ENCODE measurements at places on chromosomes 2 and 18. TPM values are rescaled to one million over a fixed set of nuclear protein-coding genes. Genes with fewer than 3 reads are reported as not detected.
A peak's percentile ranks its signal among the peaks of the same experiment; 100 is the strongest.

Gene C1QL2
- not detected for polyA plus RNA-seq

Gene SDC1
- 11.9 TPM for polyA plus RNA-seq

Gene ZEB2
- polyA plus RNA-seq, result 38.7 TPM

DNA sequence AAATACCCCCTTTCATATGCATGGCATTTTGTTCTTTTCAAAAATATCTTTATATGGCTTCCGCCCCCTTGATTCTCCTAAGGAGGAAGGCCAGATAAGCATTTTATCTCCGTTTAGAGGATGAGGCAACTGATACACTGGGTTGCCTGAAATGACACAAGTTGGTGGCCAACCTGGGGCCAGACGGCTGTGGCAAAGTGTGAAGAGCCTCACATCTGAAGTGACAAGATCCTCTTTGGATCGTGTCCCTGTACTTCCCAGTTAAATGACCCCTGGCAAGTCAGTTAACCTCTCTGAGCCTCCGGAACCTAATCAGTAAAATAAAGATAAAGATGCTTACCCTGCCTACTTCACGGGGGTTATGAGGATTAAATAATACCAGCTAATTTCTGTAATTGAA, 4.6 kb downstream of the SETBP1 start:
- DNase-seq, result no peak

GRCh38 chr2:10169053-10169578, 46.6 kb downstream of the RRM2 start:
- no peak for DNase-seq

DNA sequence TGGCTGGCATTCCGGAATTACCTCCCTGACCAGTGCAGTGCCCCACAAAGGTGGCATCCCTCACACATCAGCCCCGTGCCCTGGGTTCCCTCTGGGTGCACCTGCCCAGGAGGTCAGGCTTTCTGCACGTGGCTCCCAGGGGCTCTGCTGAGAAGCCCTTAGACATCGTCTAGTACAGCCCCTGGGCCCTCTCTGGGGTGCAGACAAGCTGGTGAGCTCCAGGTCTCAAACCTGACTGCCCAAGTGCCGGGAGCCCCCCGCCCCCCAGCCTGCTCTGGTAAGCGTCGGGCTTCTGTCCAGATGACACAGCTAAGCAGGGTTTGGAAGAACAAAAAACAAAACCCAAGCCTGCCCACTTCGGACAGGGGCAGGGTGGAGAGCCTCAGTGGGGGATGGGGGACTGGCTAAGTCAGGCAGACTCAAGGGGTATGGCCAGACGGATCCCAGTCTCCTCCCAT, 20.2 kb downstream of the TWIST2 start:
- DNase-seq, result no peak

GRCh38 chr2:156486147-156486546, 50.0 kb downstream of the GPD2 start:
- DNase-seq, result no peak

Gene LYG2
- polyA plus RNA-seq, result not detected

DNA sequence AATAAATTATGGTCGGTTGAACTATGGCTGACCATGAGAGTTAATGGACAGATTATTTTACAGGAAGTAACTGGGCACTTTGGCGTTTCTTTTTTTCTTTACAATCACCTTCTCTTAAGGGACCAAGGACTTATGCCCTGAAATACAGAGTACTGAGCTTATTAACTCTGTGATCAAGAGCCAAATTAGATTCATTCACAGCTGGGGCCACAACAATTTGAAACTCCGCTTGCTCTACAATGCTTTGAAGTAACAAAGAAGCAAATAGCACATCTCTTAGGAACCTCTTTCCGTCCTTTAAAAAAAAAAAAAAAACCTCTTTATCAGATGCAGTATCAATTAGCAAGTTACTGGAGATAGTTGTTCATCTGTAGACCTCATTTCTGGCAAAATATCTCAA, 112.0 kb downstream of the LYPD6 start:
- DNase-seq, result no peak

Gene PSMD1
- 69.6 TPM for polyA plus RNA-seq

DNA sequence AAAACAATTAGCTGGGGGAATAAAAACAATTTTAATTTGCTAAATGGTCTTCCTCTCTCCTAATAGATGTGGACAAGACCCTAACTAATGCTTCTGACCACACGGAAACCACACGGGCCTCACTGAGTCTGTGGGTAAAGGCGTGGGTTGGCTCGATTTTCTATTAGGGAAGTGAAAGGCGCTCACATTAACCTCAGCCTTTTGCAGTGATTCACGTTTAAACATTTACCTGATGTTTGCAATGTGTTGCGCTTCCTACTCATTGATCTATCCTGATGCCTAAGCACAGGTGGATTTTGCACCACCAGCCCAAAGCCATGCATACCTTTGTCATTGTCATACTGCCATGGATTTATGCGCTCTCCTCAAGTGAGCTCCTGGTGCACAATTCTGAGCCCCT, 35.6 kb upstream of the NRP2 start:
- DNase-seq, result no peak

- DNase-seq, result no peak
Observed at GRCh38 chr2:237475704-237476141, 11.3 kb upstream of the MLPH start.

Gene COBLL1
- polyA plus RNA-seq, result 5.4 TPM

GRCh38 chr2:87401726-87402345, 346.1 kb upstream of the PLGLB2 start:
- DNase-seq, result no peak

DNA sequence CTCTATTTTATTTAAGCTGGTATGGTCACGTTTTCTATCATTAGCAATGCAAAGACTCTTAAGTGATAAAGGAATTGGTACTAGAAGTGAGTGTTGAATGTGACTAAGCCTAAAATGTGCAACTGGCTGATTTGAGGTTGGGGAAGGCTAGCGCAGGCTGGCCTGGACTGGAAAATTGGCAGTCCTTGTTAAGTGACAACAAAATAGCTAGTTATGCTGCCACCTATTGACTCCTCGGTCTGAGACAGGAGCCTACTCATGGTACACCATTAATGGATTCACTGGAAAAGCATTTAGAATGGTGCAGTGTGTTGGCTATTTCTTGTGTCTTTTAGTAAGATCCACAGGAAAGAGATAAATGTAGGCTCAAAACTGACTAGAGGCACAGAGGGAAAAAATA, 5.7 kb upstream of the WIPF1 start:
- DNase-seq, result peak; percentile 57

Gene IL36RN
- polyA plus RNA-seq, result not detected

DNA sequence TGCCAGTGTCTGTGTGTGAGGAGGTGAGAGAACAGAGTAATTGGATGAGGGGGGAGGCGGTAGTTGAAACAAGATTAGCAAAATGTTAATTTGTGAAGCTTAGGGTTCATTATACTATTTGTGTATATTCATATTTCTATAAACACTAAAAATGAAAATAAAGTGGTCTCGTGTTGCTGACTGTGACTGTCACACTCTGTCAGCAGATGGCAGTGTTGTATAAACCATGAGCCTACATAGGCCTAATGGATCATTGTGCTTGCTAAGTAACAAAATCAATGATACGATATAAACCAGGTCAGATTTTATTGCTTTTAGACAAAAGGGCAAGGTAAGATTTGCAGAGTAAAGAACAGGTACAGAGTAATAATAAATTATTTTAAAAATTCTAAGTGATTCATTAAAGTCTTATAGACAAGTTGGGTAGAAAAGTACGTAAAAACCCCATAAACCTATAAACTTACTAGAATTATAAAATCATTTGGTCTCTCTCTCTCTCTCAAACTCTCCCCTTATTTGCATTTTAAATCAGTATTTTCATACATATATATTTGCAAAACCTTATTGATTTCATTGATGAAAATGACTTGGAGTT, 182.7 kb downstream of the RPIA start:
- DNase-seq, result peak; percentile 65

Gene NPC1
- 36.8 TPM for polyA plus RNA-seq

Gene DGUOK
- polyA plus RNA-seq, result 87.7 TPM

DNA sequence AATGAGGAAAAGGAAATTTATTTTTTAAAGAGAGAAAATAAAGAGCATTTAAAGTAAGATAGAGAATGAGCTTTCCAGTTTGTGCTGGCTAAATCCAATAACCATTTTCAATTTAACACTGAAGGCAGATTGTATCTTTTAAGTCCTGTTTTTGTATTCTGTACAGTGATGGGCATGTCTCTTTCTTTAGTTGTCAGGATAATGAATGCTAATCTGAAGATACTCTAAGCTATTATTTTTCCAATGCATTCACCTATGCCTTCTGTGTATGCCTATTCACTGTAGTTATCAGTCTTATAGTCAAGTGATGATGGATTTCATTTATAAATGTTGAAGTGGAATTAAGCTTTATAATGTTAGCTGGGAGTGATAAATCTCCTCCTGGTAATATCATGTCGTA, 101.4 kb downstream of the DYNAP start:
- no peak for DNase-seq

DNA sequence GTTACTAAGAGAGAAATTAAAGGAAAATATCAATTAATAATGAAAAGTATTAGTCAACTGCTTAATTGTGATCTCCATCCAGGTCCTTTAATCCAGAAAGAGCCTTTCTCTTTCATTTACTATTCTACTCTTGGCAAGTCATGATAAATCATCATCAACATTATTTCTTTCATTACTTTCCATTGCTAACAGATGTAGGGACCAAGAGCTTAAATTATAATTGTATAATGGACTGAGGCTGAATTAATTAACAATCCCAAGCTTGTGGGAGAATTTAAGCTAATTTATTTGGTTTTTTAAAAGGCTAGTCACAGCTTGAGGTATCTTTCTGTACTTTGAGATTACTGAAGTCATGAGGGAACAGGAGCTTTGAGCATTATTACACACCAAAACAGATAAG, 223.9 kb downstream of the ERBB4 start:
- DNase-seq, result no peak

- no peak for DNase-seq
Observed at GRCh38 chr18:12417687-12418086, 10.0 kb downstream of the PRELID3A start.

DNA sequence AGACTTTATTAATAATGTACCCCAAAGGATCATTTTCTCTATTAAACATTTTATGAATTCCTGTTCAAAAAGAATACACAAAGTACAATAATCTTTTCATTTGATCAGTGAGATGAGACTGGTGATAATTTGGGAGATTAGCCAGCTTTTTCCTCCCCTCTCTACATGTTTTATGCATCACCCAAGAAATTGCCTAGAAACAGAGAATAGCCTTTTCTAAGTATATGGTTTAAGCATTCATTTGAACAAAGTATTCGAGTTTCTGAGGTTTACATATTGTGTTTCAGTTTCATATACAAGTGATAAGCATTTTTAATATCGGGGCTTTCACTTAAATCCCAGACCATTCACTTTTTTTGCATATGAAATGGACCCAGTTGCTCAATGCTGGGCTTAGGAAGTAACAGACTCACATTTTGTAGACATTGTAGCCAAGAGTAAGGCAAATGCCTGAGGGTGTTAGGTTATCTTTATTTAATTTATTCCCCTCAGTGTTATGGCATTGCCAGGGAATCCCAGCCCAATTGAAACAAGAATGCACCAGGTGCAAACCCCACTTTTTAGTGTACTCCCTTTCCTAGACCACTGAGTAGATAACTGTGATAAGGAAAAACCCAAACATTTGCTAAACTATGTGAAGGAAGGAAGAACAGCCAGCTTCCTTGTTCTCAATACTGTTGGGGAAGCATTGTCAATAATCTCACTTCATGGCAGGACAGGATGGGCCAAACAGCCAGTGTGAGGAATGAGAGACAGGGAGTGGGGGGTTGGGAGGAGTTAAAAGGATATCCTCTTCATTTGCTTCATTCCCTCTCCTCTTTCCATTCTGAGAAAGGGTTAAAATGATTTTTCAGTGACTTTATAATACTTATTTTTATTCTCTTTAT, 3.5 kb downstream of the CPO start:
- no peak for DNase-seq

Gene AMMECR1L
- 31.5 TPM for polyA plus RNA-seq

DNA sequence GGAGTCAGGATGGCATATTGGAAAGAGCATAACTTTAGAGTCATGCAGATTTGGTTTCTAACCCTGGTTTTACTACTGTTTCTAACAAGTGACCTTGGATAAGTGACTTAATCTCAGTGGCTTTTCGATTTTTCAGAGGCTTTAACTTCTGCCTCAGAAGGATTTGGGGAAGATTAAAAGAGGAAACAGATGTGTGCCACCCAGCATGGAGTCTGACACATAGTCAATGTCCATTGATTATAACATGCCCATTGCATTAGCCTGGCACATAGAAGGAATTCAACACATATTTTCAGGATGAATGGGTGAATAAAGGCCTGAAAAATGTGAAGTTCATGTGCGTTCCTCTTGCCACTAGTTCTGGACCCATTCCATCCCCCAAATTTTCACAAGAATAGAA, 438.2 kb downstream of the EPHA4 start:
- DNase-seq, result no peak

- DNase-seq, result no peak
Observed at GRCh38 chr2:100747551-100747950, 72.4 kb upstream of the NPAS2 start.

DNA sequence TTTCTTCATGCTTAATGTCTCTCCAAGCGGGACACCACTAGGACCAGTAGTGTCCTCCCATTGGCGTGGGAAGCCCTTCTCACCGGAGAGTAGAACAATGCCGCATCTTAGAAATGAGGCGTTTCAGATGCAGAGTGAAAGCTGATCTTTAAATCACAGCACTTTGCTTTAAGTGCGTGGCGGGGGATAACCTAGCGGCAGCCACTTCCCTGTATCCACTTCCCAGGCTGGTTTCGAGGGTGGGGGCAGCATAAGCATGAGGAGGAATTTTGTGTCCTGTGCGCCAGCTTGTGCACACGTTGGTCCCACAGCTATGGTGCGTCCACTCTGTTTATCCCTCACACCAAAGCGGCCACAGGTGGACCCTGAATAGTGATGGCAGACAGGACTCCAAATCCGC, 63.1 kb downstream of the MBP start:
- DNase-seq, result no peak

GRCh38 chr2:237874585-237875161, 15.2 kb downstream of the RAMP1 start:
- DNase-seq, result no peak

Gene ID2
- polyA plus RNA-seq, result 31.3 TPM

- no peak for DNase-seq
Observed at GRCh38 chr2:200871151-200871550, 6.7 kb upstream of the CLK1 start.

DNA sequence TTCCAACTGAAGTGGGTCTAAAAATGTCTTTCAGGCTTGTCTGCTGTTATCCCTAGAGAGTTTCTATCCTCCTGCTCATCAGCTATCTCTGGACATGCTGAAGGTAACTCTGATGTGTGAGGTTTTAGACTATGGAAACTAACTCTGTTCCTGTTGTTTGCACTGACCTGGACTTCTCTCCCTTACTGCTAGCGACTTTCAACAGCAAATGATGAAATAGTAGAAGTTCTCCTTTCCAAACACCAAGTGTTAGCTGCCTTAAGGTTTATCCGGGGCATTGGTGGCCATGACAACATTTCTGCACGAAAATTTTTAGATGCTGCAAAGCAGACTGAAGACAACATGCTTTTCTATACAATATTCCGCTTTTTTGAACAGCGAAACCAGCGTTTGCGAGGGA, 26.9 kb downstream of the RMC1 start:
- no peak for DNase-seq

Gene GPR45
- 0.74 TPM for polyA plus RNA-seq

All from testis (tissue), 5 donors.